SK-N-SH treated with all-trans-retinoic acid at 6 μM for 48 hours (cell line): ENCODE measurements at places on chromosomes 1 and 21.

- no peak for ATAC-seq
Measured at GRCh38 chr1:44453798-44454349, 48.8 kb downstream of the RNF220 start.

GRCh38 chr21:43353282-43354025, 73.5 kb downstream of the SIK1 start:
- no peak for ATAC-seq

- no peak for ATAC-seq
Measured at GRCh38 chr1:51612447-51612961, 4.4 kb upstream of the OSBPL9 start.

DNA sequence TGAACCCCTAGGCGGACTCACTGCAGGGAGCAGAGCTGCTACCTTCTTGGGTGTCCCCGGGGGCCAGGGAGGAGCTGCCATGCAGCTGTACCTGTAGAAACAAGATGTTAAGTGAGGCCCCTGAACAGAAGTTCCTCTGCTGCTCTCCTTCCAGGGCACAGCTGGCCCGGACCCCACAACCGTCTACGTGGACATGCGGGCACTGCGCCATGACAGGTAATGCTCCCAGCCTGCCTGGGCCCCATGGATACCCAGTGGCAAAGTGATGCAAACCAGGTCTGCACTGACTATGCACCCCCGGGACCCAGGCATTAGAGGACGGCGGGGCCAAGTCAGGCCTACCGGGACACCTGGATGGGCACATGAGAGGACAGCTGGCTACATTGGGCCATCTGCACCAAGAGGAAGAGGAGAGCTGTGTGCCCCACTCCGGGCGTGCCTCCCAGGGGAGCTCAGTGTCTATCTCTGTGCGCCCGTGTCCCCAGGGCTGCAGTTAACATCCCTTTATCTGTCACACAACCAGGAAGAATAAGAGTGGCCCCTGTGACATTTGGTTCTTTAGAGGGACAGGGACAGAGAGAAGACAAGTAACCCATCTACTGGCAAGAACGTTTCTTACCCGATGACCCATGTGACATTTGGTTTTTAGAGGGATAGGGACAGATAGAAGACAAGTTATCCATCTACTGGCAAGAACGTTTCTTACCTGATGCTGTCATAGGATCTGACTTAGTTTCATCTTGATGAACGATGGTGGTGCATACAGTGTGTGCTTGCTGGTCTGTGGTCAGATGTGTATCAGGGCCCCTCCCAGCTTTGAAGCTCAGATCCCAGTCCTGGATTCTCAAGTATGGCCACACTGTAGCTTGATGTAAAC, 44.1 kb downstream of the S100B start:
- ATAC-seq, result no peak

GRCh38 chr1:110242062-110242461, 31.9 kb downstream of the KCNC4 start:
- ATAC-seq, result no peak

DNA sequence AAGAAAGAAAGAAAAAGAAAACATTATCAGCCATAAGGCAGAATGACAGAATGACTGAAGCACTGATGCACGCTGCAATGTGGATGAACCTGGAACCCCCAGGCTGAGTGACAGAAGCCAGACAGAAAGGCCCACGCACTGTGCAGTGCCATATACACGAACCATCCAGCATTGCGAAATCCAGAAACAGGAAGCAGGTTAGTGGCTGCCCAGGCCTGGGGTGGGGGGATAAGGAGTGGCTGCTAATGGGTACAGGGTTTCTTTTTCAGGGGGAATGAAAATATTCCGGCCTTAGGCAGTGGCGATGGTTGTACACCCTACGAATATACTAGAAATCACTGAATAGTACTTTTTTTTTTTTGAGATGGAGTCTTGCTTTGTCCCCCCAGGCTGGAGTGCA, 57.0 kb downstream of the CHD5 start:
- ATAC-seq, result no peak

- ATAC-seq, result no peak; the same call in 2 of the 3 replicates
Measured at GRCh38 chr1:160217481-160218051, 12.4 kb downstream of the PEA15 start.

DNA sequence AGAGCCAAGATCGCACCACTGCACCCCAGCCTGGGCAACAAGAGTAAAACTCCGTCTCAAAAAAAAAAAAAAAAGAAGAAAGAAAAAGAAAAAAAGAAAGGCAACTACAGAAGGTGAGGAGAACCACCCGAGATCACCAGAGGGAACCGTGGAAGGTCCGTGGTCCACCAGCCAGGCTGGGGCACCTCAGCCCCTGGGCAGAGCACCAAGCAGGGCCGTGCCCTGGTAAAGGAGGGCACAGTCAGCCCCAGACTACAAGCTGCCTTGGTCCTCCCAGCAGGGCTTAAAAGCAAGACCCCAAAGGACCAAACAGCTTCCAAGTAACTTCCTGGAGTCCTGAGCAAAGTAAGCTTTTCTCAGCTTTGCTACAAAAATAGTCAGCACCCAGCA, 8.8 kb upstream of the SAMD11 start:
- no peak for ATAC-seq

- no peak for ATAC-seq
Measured at GRCh38 chr1:36590264-36590663, 107.6 kb upstream of the CSF3R start.

DNA sequence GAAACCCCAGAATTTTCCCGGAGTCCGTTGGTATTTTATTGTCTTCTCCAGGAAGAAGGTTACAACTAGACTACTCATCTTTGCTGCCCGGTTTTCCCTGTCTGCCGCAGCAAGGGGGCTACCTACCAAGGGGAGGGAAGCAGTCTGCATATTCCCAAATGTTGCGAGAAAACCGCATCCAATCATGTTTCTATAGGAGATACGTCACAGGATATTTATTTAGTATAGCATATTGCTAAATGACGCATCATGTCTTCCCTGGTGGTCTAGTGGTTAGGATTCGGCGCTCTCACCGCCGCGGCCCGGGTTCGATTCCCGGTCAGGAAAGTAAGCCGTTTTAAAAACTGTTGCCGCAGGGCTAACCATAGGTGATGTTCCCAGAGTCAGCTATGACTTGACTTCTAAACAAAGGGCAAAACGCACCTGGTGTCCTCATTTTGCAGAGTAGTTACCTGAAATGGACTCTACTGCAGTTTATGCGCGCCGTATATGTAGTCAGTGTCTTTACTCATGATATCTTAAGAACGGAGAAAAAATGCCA, 15.2 kb upstream of the ZNF692 start:
- peak; percentile 70 for ATAC-seq

- peak; percentile 46 for ATAC-seq
Measured at GRCh38 chr21:46098303-46099141, 610 bp downstream of the COL6A2 start.

DNA sequence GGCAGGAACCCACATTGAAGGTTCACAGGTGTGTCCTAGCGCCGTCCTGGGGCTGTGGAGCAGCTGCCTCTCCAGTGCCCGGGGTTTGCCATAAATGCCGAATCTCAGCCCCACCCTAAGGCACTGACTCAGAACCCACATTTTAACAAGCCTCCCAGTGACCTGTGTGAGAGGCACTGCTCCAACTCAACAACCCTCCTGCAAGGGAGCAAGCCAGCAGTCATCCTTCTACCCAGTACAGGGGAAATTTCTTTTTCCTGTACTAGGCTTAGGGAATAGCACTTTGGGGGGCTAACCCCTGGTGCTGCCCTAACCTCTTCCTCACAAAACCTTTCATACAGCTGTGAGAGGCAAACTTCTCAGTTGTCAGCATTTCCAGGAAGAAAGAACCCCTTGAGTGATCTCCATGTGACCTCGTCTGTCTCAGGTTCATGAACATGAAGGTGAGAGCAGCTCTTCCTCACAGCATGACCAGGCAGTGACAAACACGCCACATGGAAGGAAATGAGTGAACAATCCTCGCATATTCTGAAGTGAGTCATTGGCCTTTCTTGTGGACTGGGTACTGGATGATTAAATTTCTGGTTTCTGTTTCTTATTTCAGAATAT, 11.4 kb upstream of the BCAR3 start:
- ATAC-seq, result peak; percentile 73

DNA sequence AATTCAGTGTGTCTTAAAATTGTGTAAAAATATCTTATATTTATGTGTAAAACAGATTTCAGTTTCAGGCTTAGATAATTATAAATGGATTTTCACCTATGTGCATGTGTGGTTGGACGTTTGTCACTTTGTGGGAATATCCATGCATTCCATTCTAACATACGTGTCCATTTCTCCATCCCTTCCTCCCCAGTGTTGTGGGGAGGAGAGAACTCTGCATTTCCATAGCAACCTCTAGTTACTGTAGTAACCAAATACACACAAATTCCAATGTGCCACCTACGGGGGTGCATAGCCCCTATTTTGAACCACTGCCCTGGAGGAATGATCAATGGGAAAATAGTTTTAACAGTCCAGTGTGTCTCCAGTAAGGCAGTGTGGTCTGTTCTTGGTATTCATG, 79.0 kb downstream of the RASAL2 start:
- ATAC-seq, result no peak

DNA sequence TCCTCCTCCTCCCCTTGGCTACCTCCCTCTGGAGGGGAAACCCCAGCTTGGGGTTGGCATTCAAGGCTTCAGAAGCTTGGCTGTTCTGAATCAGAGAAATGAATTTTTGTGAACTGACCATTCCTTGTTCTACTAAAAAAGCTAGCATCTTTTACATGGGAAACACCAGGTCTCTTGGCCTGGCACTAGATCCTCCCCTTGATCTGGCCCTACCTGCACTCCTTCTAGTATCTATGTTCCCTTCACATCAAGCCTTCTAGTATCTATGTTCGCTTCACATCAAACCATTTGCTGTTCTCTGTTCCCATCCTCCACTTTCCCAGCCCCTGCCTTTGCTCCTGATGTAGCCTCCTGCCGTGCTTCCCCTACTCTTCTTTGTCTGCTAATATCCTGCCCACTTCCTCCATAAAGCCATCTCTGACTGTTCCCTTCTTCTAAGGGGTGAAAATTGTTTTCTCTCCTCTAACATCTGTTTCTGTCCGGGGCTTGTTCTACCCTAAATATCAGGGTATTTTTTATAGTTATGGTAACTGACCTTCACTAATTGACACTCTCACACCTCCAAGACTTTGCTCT, 25.8 kb downstream of the FAM151A start:
- no peak for ATAC-seq

GRCh38 chr21:15183813-15184257, 119.0 kb upstream of the NRIP1 start:
- no peak for ATAC-seq

- peak; percentile 65 for ATAC-seq
Measured at GRCh38 chr1:42941640-42942330, 16.9 kb downstream of the SLC2A1 start.

DNA sequence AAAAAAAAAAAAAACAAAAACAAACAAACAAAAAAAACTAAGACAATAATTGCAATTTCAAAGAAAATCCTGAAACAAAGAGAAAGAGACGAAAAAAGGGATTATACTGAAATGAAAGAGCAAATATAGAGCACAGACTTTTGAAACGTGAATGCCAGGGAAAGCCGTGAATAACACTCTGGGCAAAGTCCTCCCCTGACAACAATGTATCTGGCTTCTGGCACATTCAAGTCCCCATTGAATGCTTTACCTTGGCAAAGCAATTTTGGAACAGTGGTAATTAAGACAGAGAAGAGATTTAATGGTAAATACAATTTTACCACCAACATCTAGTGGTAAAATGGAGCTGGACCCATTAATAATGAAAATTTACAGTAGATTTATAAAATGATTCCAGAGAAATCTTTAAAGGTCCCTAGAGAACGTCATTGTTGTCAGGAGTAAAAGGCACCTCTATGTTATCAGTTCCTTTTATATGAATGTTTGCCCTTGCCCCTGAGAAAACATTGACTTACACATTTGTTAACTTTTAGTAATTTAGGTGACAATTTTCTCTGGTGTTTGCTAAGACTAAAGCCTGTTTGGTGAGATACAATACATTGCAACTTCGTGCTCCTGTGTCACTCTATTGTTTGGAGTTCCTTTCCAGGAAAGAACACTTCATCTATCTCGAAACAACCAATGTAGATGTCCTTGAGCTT, 89.7 kb downstream of the GREM2 start:
- no peak for ATAC-seq

DNA sequence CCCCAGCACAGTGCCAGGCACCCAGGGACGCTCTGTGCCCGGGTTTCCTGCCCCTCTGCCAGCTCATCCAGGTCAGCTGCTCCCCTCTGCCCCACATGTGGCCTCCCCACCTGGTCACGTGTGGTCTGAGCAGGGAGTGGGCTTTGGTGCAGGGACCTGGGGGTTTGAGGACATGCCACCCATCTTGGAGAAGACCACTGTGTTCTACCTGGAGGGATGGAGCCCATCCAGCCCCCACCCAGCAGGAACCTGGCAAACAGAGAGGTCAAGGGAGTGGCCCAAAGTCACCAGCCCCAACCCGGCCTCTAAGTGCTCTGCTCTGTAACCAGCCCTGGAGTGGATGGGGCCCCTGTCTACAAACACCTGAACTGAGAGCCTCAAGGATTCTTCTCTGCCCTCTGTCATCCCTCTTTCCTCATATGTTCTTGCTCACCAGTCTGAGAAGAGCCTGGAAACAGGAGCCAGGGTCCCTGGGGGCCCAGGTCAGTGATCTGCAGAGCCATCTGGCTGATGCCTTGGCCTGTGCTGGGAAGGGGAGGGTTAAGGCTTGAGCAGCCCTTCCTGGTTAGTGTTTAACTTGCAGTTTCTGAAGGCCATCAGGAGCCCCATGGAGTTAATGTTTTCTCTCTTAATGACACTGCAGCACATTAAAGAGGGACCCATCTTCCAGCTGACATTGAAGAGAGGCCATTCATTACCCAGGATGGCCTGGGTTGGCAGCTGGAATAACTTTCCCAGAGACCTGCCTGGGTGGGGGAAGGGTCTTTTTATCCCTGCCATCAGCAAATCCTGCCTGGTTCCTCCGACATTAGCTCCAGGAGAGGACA, 235.4 kb downstream of the PTPRU start:
- ATAC-seq, result no peak

DNA sequence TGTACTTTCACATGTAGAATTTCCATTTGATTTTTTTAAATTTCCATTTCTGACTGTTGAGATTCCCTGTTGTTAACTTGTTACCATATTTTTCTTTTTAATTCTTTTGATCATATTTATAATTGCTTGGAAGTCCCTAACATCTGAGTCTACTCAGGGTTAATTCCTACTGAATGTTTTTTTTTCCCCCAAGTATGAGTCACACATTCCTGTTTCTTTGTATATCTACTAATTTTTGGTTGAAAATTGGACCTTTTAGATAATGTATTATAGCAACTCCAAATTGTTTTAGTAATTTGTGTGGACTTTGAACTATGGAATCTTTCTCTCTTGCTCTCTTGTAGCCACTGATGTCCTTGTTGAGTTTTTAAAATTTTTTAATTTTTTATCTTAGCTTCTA, 54.6 kb downstream of the STXBP3 start:
- peak; percentile 40; the same call in 2 of the 3 replicates for ATAC-seq

- no peak for ATAC-seq
Measured at GRCh38 chr1:12196641-12197482, 30.1 kb downstream of the TNFRSF1B start.

GRCh38 chr1:33111965-33112364, 31.0 kb downstream of the AZIN2 start:
- peak; percentile 42; the same call in 1 of the 3 replicates for ATAC-seq

DNA sequence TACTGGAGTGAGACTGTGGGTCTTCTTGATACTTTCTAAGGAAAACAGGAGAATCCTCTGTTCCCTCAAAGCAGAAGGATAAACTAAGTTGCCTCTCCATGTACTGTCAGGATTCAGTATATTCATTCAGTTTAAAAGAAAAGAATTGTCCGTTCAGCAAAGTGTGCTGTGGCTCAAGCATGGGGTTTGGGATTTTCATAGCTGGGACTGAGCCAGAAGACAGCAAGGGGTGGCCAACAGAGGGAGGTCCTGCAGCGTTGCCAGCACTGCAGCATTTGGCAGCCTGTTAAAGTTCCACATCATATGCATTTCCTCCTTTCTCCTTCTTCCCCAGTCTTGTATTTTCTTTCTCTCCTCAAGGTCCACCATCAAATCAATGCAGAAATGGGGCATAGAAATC, 75.1 kb downstream of the DTL start:
- peak; percentile 44; the same call in 2 of the 3 replicates for ATAC-seq
